Metanephros (tissue), 2 donors: ENCODE measurements at places on chromosomes 7 and 10. TPM values are rescaled to one million over a fixed set of nuclear protein-coding genes. Genes with fewer than 3 reads are reported as not detected.

The GHRHR gene
- not detected for total RNA-seq

The IFIT1B gene
- 3.0 TPM for total RNA-seq

The CPED1 gene
- 40.0 TPM for total RNA-seq

The CADPS2 gene
- 54.0 TPM for total RNA-seq

The MKLN1 gene
- 63.6 TPM for total RNA-seq

The IL2RA gene
- total RNA-seq: 1.5 TPM

The NRF1 gene
- 25.5 TPM for total RNA-seq

The LRRN3 gene
- 3.7 TPM for total RNA-seq

The BZW2 gene
- 71.6 TPM for total RNA-seq

The LIPK gene
- not detected for total RNA-seq

The HTR5A gene
- total RNA-seq: not detected

The GPNMB gene
- total RNA-seq: 31.2 TPM

The HMX2 gene
- total RNA-seq: 0.99 TPM

The CCDC3 gene
- total RNA-seq: 9.2 TPM

The CACUL1 gene
- 54.6 TPM for total RNA-seq

The C7orf33 gene
- not detected for total RNA-seq

The IFIT3 gene
- 12.9 TPM for total RNA-seq

The RPEL1 gene
- not detected for total RNA-seq

The FAM149B1 gene
- total RNA-seq: 28.7 TPM
